ENCODE measurements at places on chromosomes 4 and X.

DNA sequence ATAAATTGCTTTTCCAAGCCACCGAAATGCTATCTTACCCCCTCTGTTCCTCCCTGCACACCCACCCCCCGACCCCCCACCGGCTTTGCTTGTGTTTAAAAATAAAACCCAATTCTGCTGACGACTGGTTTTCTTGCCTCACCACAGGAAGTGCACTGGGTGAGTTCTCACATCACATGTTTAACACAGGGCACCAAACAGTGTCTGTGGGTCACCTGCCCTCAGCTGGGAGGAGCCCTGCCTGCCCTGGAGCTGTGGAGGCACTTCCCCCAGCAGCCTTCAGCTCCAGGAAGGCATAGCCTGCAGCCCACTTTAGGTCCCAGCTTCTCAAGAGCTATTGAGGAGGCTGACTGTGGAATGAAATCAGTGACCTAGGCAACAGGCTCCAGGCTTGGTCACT, 8.8 kb downstream of the TMEM255A start:
- DNase-seq, result no peak

- DNase-seq, result no peak
These were observed 38.5 kb upstream of the MSANTD1 start for GRCh38 chr4:3210467-3210866.

GRCh38 chr4:17018013-17018412, 119.6 kb upstream of the LDB2 start:
- DNase-seq, result no peak

- DNase-seq, result no peak
These were observed 18.4 kb upstream of the CTSO start for GRCh38 chr4:155972098-155972497.

DNA sequence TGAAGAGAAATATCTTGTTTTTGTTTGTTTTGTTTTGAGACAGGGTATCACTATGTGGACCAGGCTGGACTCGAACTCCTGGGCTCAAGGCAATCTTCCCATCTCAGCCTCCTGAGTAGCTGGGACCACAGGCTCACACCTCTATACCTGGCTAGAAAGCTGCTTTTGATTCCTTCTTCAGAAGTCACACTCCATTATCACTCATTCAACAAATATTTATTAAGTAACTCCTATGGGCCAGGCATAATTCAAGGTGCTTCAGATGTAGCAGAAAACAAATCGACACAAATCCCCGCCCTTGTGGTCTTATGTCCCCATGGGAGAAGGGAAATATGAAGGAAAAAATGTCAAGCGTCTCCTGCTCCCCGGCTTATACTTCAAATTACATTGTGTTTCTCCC, 72.6 kb upstream of the DHX15 start:
- DNase-seq, result no peak

GRCh38 chrX:153609917-153610835, 11.2 kb upstream of the CCNQ start:
- peak; percentile 38 for DNase-seq

DNA sequence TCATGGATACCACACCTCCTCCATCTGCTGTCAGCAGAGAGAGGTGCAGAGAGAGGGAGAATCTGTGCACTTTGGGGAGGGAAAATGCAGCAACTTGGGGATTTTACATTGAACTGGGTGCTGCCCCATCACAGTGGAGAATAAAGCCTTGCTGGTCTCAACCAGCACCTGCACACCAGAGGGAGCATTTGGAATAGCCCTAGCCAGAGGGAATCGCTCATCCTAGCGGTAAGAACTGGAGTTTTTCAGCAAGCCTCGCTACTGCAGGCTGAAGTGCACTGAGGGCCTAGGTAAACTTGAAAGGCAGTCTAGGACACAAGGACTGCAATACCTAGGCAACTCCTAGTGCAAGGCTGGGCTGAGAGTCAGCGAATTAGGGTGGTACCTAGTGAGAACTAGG, 148.7 kb downstream of the KDR start:
- DNase-seq, result no peak

DNA sequence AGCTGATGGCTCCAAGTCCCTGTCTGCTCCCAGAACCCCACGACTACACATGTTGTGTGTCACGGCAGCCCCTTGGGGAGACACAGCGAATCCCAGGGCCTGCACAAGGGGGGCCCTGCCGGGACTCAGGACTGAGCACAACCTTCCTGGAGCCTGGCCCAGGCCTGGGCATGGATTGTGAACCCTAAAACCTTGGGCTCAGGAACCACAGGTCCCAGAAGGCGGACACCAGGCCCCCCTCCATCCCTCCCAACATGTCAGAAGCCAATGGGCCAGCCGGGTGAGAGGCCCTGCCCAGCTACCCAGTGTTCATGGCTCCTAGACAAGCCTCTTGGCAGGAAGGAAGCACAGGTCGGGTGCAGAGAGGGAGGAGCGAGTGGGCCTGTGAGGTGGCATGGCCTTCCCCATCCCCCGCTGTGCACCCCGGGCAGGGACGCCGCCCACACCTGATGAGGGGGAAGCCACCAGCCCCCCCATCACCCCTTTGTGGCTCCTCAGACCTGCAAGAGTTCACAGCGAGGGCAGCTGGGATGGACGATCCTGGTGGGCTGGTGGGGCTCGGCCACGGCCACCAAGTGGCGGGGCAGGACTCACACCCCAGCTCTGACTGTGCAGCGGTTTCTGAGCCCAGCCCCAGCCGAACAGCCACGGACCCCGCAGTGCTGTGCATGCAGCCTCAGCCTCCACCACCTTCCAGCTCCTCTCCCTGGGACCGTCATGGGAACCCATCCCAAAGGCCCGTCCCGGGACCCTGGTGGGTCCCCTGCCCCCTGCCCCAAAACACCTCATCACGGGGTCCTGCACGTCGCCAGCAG, 3.7 kb downstream of the PDE6B start:
- DNase-seq, result no peak

- no peak for DNase-seq
These were observed at the start of gene FAM9C for GRCh38 chrX:13044441-13044840. TSS of gene FAM9C (minus strand) at chrX:13044620. CDS start at chrX:13043789, 831 bp downstream.

GRCh38 chrX:114332766-114333165, 251.1 kb upstream of the HTR2C start:
- no peak for DNase-seq

- no peak for DNase-seq
These were observed 12.1 kb upstream of the TCEAL4 start for GRCh38 chrX:103573202-103573601.

GRCh38 chr4:161696944-161697343, 466.9 kb downstream of the FSTL5 start:
- DNase-seq, result no peak

DNA sequence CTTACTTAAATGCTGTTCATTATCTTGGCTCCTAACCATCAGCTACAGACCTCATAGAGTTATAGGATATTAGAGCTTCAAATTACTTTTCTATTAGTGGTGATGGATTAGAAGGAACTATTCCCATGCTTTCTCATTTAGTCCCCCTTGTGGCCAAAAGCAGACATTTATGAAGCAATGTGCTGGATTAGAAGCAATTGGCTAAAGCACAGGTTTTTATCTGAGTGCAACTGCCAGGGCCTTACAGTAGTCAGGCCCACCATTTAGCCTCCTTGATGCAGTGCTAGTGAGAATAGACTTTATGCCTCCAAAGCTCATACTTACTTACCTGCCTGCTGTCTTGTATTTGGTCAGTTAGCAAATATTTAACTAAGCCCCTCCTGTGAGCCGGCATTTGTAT, 93.0 kb downstream of the TSPAN7 start:
- DNase-seq, result peak; percentile 16

DNA sequence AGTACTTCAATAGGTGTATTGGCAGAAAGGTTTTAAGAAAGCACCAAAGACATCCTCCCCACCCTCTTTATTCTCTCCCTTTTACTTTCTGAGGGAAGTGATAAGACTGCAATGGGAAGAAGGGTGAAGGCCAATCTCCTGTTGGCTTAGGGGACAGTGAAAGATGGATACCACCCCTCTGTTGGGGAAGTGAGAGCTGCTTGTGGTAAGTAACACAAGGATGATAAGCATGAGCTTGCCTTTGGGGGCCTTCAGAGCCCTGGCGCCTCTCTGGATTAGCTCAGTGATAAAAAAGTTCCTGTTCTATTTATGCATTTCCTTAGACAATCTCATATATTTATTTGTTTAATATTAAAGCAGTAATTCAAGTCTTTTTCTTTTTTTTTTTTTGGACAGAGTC, 5.2 kb upstream of the KLF8 start:
- DNase-seq, result no peak

GRCh38 chr4:152949930-152950329, 13.8 kb downstream of the FHDC1 start:
- no peak for DNase-seq

DNA sequence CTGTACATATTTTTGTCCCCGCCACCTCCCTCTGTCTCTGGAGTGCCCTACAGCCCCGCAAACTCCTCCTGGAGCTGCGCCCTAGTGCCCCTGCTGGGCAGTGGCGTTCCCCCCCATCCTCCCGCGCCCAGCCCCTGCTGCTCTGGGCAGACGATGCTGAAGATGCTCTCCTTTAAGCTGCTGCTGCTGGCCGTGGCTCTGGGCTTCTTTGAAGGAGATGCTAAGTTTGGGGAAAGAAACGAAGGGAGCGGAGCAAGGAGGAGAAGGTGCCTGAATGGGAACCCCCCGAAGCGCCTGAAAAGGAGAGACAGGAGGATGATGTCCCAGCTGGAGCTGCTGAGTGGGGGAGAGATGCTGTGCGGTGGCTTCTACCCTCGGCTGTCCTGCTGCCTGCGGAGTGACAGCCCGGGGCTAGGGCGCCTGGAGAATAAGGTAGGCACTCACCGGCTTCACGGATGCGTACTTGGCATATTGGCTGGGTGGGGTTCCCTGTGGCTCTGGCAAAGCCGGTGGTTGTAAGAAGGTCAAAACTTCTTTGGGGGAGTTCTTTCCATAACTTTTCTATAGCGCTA, 653 bp downstream of the HHIP start:
- no peak for DNase-seq

DNA sequence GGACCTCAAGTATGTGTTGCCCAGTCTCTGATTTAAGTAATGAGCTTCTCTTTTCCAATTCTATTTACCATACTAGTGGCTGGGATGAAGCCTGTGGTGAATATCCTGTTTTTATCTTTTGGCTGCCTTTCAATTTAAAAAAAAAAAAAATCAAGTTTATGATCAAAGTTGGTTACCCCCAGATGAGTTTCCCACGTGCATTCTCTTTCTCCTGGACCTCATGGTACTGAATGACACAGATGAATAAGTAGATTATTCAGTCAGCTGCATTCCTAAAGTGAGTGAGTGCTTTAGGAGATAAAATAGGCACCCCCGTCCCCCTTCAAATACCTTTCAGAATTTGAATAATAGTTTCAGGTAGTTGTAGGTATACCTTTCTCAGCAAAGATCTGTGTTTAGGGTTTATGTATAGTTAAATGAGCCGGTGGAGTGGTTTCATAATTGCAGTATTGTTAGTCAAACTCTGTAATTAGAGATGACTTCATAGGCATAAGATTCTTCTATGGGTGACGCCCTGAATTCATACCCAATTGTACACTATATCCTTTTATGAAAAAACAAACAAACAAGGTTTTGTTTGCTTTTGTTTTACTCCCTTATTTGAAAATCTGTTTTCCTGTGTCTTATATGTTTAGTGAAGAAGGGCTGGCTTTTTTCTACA, 41.9 kb downstream of the PLS3 start:
- no peak for DNase-seq

- no peak for DNase-seq
These were observed 719.5 kb upstream of the SLIT2 start for GRCh38 chr4:19531906-19532848.

- no peak for DNase-seq
These were observed 132.0 kb upstream of the CLNK start for GRCh38 chr4:10816571-10816970.

DNA sequence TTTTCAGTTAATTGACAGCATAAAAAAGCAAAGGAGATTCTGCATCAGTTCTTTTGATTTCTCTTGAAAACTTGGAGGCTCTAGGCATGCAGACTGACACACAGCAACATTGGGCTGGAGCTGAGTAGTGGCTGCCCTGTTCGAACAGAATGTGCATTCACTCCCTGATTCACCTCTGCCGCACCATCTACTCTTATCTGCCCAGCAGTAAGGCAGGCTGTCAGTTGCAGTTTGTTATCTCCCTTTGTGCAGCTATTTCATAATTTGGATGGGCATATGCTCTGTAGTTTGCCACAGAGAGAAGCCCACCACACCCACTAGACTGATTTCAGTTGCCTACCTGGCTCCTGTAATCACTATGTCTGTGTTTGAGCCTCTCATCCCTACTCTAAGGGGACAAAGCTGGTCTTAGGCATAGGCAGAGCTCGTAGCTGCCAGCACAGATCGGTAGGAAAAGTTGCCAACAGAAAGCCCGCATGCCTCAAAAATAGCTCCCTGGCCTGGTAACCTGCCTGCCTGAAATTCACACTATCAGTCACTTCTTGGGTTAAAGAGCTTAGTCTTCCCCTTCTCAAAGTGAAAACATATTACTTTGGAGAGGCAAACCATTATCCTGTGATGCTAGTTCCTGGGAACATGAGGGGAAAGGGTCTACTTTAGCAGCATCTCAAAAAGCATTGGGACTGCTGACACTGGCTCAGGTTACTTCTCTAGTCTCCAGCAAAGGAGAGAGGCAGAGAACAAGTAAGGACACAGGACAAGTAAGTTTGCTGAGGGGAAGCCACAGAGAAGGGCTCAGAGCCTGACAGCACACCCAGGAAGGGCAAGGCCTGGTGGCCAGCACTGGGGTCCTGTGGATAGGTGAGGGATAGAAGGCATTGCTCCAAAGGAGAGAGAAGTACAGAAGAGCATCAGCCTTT, 75.9 kb upstream of the TMEM164 start:
- DNase-seq, result no peak

DNA sequence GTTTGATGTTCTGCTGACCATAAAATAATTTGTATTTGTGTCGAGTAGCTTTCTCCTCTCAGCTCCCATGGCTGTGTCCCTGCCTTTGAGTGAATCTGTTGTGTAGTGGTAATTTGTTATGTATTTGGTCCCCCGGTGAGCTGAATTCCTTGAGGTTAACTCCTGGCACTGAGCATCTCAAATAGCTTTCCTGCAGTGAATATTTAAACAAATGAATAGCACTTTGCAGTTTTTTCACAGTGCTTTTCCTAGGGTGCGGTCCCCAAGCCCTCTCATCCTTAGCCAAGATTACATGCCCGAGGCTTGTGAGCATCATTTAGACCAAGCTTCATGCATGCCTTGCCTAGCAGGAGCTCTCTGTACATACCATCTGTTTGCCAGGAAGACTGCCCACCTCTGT, 74.2 kb downstream of the CLDN34 start:
- no peak for DNase-seq

GRCh38 chr4:23135792-23136645, 443.3 kb downstream of the GBA3 start:
- peak; percentile 3 for DNase-seq

DNA sequence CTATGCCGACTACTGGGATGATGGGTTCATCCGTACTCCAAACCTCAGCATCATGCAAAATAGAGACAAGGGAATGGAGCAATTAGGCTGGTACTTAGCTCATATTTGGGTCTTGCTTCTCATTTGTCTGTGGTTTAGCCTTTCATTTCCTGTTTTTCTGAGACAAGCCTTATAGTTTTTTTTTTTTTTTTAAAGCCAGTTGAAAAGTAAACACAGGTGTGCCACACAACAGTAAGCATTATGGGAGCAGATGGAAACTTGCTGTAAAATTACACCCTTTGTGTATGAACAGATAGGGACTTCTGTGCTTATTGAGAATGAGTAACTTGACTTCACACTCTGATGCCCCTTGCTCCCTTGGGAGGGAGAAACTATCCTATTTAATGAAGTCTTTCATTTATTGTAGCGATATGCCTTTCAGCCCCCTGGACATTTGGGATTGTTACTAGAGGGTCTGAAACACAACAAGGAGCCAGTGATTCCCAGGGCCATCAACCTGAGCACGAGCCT, 13.7 kb downstream of the RASSF6 start:
- peak; percentile 85 for DNase-seq

Data from NCI-H2171 treated with DMSO at 0.1 percent for 48 hours (cell line).